Neuronal stem cell (in vitro differentiated cells): ENCODE measurements at places on chromosomes 16 and 17.

- DNase-seq: no peak
Measured at GRCh38 chr16:67163999-67164558, 466 bp upstream of the HSF4 start.

DNA sequence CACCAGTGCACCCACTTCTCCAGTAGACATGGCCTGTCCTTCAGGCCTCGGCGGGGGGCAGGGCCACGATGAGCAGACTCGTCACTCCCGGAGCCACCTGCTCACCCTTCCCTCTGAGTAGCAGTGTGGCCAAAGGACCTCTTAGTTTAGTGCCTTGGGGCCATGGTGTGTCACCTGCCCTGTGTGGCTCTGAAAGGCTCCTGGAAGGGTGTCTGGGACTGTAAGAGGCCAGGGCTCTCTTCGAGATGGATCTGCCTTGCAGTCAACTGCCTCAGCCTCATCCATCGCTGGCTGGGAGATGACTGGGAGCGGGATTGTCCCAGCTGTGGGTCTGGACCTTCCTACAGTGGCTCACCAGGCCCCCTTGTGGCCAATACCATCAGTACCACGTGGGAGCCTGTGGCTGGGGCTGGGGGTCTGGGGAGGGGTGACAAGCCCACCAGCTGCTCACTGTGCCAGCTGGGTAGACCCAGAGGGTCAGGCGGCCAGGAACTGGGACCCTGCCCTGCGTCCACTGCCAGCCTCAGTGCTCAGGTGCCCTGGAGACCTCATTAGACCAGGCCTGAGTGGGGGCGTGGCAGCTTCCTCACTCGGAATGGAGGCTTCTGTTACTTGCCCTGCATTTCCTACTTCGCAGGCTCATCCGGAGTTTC lies 133.4 kb downstream of the OR1D5 start:
- DNase-seq: peak; percentile 64

- no peak for DNase-seq
Measured at GRCh38 chr17:13209081-13209480, 191.3 kb upstream of the ELAC2 start.

DNA sequence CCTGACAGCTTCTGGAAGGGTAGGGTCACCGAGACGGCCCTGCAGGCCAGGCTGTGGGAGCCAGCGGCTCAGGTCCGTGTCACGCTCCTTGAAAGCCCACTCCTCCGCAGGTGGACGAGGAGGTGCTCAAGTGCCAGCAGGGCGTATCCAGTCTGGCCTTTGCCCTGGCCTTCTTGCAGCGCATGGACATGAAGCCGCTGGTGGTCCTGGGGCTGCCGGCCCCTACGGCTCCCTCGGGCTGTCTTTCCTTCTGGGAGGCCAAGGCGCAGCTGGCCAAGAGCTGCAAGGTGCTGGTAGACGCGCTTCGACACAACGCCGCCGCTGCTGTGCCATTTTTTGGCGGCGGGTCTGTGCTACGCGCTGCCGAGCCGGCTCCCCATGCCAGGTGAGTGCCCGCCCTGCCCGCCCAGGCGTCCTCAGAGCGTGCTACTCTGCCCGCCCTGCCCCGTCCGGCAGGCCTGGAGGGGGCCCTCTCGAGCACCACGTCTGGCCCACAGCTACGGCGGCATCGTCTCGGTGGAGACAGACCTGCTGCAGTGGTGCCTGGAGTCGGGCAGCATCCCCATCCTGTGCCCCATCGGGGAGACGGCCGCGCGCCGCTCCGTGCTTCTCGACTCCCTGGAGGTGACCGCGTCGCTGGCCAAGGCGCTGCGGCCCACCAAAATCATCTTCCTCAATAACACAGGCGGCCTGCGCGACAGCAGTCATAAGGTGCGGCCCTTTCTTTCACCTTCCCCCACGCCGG lies 1.3 kb downstream of the NAGS start:
- no peak for DNase-seq

- no peak for DNase-seq
Measured at GRCh38 chr17:45279898-45280297, 18.0 kb upstream of the SPATA32 start.

DNA sequence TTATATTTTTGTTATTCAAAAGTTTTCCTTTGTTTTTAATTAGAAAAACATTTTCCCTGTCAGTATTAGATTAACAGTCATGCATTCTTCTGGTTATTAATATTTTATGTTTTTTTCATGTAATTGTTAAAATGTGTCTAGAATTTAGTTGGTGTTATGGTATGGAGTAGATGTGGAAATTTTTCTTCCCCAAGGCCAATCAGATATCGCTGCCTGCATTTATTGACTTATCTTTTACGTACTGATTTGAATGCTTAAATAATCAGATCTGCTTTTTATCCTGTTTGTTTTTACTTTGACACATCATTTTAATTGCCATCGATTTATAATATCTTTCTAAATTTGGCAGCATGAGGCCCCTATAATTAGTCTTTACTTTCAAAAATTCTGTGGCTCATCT lies 13.6 kb downstream of the FTO start:
- no peak for DNase-seq
